ENCODE measurements at places on chromosomes 1 and 21.

- no peak for DNase-seq
These were observed 148.8 kb upstream of the CAMK1G start for GRCh38 chr1:209434631-209435217.

DNA sequence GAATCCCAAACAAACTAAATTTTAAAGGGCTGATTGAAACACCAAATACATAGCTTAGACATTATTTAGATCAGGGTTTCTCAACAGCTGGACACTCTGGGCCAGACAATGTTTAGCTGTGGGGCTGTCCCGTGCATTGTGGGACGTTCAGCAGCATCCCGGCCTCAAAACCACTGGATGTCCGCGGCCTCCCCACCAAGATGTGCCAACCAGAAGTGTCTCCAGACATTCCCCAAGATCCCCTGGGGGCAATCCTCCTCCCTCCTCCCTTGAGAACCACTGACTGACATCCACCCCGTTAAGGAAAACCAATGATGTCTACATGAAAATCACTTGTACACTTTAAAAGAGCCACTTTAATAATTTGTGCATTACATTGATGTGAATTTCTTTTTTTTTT is 38.4 kb downstream of the CLSTN1 start:
- DNase-seq: no peak

GRCh38 chr1:224438989-224439388 is 4.4 kb upstream of the WDR26 start:
- no peak for DNase-seq

DNA sequence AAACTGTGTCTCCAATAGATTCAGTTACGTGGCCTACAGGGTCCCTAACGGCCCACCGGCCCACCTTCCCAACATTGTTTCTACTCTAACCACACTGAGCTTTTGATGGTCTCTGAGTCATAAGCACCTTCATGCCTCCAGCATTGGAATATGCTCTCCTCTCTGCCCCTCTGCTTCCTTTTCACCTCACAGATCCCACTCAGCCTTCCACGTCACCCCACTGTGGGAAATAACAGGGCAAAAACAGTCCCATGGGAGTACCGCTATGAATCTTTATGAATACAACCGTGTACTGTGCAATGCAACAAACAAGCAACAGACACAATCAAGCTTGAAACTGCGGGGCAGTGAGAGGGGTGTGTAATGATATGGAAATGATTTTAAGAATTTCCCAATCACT is 5.3 kb upstream of the SARS1 start:
- DNase-seq: no peak

- DNase-seq: no peak
These were observed 153.7 kb upstream of the ZBTB40 start for GRCh38 chr1:22297999-22298398.

DNA sequence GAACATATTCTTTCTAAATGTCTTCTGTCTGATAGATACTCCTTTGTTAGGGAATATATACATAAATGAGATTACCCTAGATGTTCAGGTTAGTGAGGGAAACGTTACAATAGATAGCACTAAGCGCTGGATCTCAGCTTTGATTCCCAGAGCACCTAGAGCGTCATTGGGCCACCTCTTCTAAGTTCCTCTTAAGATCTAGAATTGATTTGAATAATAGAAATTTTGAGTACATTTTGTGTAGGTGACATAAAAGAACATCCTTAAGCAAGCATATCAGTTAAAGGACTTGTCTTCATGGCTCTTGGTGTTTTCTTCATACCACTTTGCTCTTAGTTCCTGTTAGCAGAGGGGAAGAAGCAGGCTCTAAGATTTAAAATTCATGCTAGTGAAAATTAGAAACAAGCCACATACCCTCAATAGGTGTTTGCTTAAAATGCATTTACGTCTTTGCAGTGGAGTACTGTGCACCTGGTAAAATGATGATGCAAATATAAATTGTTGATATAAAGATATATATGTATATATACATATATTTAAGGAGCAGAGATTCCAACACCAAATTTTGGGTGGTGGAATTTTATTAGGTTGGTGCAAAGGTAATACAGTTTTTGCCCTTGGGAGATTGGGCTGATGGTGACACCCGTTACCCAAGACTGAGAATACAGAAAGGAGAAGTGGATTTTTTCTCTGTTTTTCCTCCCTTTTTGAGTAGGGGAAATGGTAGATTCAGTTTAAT is 47.1 kb downstream of the DYRK1A start:
- DNase-seq: no peak

DNA sequence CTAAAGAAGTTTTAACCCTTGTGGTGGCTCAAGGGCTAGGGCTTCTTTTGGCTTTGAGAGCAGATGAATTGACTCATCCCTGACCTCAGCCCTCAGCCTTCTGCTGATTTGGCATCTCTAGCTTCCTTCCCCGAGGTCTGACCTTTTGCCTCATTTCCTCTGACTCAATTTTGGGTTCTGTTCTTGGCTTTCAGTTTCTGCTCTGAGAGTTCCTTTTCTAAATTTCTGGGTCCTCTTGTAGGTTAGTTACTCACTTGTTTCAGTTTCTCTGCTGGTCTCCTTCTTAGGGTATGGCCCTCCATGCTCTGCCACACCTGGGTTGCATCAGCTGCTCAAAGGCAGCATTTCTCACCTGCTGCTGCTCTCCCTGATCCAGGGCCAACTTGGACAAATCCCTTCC is 19.4 kb downstream of the PDE4B start:
- peak; percentile 86 for DNase-seq

DNA sequence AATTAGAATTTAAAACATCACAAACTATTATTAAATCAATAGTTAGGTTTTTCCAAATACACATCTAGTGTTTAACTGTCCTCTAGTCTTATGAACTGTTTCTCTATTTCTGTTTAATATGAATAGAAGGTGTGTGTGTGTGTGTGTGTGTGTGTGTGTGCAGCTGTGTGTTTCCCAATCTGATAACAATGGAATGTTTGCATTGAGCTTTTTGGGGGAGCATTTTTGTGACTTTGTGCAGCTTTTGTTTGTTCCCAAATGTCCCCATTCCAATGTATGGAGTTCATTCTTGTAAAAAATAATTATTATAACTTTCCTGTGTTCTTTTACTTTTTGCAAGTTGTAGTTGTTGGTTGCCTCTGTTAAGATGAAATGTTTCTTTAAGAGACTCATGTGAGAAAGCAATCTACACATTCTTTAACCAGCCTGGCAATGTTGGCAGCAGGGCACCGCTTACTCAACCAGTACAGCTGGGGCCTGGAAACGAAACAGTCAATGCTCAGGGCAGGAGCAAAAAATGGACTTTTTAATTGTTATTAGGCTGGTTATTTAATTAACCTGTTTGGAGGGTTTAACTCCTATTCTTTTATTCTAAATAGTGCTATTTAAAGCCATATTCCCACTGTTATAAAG is 354.3 kb downstream of the SRGAP2C start:
- DNase-seq: no peak

- peak; percentile 74 for DNase-seq
These were observed 196.8 kb downstream of the PTBP2 start for GRCh38 chr1:96918406-96918805.

- peak; percentile 66 for DNase-seq
These were observed 91.5 kb downstream of the IER5 start for GRCh38 chr1:181179987-181180365.

GRCh38 chr1:205500240-205501233 is 3.9 kb upstream of the CDK18 start:
- DNase-seq: no peak

DNA sequence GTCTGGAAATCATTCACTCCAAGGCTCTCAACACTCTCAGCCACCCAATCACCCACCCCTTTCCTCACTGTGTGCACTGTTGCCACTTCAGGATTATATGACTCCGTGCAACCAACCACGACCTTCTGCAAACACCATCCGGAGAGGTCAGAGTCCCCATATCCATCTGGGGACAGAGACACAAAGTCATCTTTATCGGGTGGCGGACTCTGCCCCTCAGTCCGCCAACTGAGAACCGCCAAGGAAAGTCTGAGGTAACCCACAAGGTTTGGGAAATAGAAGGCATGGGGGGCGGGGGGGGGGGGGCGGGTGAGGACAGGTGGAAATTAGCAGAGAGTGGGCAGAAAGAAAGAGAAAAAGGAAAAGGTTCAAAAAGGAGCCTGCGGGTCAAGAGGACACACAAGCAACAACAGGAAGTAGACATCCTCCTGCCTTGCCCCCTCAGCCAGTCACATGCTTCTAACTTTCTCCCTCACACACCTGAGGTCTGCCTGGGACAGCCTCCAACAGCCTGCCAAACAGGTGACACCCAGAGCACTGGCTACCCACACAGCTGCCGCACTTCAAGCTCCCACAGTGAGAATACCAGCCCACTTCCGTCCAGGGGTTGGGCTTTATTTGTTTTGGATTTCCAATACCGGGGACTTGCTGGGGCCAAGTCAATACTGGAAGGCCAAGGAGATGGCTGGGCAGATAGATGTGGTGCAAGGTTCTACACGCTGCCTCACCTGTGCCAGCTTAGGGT is 58.1 kb downstream of the SSBP3 start:
- DNase-seq: no peak

- no peak for DNase-seq
These were observed 1.2 kb downstream of the CEP170 start for GRCh38 chr1:243253926-243254232.

DNA sequence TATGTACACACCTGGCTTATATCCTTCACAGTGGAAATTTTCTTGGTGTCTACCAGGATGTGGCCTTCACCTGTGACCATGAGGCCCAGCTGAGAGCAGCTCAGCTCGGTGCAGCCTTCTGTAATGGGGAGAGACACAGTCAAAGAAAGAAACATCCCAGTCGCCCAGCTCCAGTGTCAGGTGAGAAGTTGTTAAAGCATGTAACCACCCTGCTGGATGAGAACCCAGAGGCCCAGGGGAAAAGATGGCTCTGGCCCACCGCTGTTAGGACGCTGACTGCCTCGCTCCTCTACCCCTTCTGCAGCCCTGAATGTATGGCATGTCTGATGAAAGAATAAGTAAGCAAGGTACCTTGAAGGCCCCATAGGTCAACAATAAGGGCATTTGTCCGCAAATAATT is 52.7 kb downstream of the SCCPDH start:
- no peak for DNase-seq

DNA sequence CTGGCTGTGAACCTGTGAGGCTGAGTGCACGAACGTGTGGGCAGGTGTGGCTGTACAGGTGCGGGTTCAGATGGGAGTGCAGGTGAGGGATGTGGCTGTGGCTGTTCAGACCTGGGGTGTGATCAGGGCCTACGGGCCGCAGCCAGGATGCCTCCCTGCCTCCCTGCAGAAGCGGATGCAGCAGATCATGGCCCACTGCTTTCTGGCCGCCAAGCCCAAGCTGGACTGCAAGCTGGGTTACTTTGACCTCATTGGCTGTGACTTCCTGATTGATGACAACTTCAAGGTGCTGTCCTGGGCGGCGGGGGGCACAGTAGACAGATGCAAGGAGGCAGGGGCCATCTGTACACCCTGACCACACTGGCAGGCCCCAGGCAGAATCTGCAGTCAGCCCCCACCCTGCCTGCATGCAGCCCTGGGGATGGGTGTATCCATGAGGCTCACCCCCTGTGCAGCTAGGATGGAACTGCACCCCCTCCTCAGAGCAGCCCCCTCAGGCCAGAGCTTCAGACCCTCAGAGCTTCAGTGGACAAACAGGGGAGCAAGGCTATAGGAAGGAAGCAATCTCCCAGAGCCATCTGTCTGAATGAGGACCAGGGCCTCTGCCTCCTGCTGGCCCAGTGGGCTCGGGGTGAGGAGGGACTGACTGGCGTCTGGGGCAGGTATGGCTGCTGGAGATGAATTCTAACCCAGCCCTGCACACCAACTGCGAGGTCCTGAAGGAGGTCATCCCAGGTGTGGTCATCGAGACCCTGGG is 9.8 kb downstream of the TNFRSF18 start:
- DNase-seq: no peak

DNA sequence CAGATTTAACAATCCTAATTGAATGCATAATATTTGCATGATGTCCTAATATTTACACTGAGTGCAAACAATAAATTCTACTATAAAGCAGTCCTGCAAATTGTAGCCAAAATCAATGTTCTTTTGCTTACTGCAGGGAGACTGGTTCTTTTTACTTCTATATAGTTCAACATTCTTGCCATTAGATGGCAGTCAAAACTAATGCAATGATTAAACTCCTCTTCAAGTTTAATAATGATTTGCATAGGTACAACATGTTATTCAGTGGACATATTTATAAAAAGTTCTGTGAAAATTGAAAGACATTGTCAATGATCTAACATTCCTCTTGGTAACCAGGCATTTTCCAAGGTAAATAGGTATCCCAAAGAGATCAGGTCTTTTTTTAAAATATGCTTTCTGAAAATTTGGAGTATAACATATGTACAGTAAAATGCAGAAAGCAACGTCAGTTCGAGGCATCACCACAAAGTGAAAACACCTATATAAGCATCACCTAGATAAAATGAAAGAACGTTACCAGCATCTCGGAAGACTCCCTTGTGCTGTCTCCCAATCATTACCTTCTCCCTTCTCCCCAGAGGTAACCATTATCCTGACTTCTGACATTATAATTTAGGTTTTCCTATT is 9.8 kb upstream of the FNBP1L start:
- DNase-seq: peak; percentile 63

- DNase-seq: peak; percentile 70
These were observed 23.9 kb downstream of the DNAJC8 start for GRCh38 chr1:28208818-28209441.

- no peak for DNase-seq
These were observed 2.2 kb downstream of the PAQR6 start for GRCh38 chr1:156245451-156246232.

- DNase-seq: no peak
These were observed 59.6 kb upstream of the ITPKB start for GRCh38 chr1:226798427-226799411.

- DNase-seq: no peak
These were observed 134.5 kb downstream of the LIPI start for GRCh38 chr21:14076143-14076806.

- DNase-seq: no peak
These were observed 85.2 kb upstream of the ADAM30 start for GRCh38 chr1:119981496-119981895.

GRCh38 chr1:61082311-61083012 is at the start of gene NFIA:
Gene NFIA (plus strand): TSS chr1:61082561.
- DNase-seq: peak; percentile 36

GRCh38 chr1:65020774-65021173 is 54.4 kb upstream of the JAK1 start:
- no peak for DNase-seq

GRCh38 chr21:44853601-44854390 is 19.7 kb downstream of the PTTG1IP start:
- no peak for DNase-seq

DNA sequence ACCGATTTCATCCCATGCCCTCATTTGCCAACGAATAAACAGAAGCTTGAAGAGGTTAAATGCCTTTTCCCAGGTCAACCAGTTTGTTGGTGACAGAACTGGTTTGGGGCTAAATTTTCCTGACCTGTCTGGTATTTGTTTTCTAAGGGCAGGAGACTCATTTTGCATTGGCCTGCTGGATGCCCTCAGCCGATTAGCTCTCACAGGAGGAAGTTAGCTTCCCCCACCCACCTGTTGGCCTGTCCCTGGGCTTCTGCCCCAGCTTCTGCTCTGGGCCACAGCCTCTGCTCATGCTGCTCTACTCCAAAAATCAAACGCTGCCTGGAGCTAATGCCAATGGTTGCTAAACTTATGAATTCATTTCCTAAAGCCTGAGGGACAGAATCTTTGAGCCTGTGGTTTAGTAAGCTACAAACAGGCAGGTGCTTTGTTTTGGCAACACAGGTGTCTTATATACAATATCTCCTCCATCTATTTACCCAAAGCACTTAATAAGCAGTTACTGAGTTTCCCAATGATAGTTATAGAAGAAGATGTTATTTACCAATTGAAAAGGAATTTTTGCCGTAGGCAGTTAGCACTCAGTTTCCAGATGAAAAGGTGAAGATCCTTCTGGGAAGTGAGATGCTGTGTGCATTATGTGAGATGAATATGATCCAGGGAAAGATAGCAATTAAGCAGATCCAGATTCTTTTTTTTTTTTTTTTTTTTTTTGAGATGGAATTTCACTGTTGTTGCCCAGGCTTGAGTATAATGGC is 82.3 kb downstream of the TM2D1 start:
- DNase-seq: no peak

All from AG10803 (cell line).